ENCODE measurements at places on chromosomes 12 and 14.

- no peak for DNase-seq
Observed at GRCh38 chr12:70571705-70572268, 65.4 kb downstream of the PTPRB start.

- DNase-seq: no peak
Observed at GRCh38 chr14:76051717-76052465, 66.3 kb downstream of the IFT43 start.

- no peak for DNase-seq
Observed at GRCh38 chr14:69042787-69043444, 63.8 kb upstream of the ACTN1 start.

GRCh38 chr12:61367281-61367785, 892.9 kb upstream of the USP15 start:
- no peak for DNase-seq

DNA sequence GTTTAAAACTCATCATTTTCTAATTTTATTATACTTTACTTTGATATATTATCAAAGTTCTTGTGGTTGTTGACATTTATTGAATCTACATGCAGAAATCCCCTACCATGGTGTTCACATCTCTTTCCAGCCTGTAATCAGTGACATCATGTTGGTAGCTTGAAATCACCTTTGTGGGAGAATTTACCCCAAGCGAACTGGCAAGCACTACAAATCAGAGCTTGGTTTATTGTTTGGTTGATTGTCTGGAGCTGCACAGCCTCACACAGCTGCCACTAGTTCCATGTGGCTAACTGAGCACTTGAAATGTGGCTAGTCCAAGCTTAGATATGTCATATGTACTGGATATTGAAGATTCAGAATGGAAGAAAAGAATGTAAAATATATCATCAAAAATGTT, 15.4 kb upstream of the KRT5 start:
- no peak for DNase-seq

GRCh38 chr14:71911669-71912068, 20.6 kb upstream of the RGS6 start:
- DNase-seq: no peak

- DNase-seq: no peak
Observed at GRCh38 chr12:68641138-68641537, 30.4 kb downstream of the RAP1B start.

GRCh38 chr14:23209651-23210423, 26.4 kb upstream of the SLC7A8 start:
- no peak for DNase-seq

DNA sequence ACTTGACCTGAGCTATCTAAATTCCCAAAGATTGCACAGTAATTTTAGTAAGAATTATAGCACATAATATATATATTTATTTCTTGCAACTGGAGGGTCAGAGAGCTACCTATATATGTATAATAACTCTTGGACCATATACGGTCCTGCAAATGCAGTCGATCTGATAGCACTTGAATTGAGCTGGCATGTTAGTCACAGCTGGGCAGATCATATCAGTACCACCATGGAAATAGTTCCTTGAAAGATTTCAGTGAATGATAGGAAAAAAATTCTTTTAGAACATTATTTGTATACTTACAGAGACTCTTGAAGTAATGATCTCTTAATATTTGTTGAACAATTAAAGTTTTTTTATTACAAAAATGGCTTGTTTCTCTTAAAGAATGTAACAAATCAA, 94.5 kb upstream of the MON2 start:
- DNase-seq: no peak

GRCh38 chr14:35470755-35471154, 63.2 kb upstream of the INSM2 start:
- no peak for DNase-seq

DNA sequence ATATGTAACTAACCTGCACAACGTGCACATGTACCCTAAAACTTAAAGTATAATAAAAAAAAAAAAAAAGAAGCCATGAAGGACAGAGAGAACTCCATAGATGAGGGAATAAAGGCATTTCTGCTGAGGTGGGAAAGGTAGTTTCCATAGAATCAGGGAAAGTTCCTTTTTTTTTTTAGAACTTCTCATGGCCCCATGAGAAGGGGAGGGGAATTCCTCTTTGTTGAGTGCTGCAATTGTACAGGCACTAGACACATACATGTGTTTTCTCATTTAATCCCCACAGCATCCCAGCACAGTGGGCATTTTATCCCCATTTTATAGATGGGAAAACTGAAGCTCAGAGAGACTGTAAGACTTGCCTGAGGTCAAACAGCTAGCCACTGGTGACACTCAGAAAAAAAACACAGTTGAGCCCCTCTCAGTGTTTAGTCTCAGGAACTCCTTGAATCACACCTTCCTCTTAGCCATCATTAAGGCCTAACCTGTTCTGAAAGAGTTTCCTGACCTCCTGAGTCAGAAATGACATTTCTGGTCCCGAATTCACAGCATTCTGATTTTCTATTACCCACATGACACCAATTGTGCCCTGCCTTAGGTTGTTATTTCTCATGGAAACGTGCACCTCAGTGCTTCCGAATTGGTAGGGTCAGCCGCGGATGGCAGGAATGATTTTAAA, 189.3 kb upstream of the G2E3 start:
- DNase-seq: no peak

DNA sequence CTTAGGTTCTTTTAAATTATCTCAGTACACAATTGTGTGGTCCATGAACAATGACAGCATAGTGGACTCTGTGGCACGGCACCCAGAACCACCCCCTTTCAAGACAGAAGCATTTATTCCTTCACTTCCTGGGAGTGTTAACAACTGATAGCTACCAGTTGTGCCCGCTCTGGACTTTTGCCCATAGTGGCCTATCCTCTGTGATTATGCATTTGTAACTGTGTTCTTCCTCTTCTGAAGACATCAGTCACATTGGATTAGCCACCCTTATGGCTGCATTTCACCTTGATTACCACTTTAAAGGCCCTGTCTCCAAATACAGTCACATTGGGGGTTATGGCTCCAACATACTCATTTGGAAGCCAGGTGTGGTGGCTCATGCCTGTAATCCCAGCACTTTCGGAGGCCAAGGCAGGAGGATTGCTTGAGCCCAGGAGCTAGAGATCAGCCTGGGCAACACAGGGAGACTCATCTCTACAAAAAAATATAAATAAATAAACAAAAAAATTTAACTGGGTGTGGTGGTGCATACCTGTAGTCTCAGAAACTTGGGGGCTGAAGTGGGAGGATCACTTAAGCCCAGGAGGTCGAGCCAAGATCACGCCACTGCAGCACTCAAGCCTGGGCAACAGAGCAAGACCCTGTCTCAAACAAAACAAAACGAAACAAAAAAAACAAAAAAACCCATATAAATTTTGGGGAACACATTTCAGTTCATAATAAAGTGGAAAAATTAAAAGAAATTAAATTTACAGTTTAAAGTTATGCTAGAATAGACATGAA, 27.6 kb upstream of the PHC1 start:
- DNase-seq: no peak

GRCh38 chr12:123532808-123533649, 490 bp downstream of the RILPL1 start:
- no peak for DNase-seq

DNA sequence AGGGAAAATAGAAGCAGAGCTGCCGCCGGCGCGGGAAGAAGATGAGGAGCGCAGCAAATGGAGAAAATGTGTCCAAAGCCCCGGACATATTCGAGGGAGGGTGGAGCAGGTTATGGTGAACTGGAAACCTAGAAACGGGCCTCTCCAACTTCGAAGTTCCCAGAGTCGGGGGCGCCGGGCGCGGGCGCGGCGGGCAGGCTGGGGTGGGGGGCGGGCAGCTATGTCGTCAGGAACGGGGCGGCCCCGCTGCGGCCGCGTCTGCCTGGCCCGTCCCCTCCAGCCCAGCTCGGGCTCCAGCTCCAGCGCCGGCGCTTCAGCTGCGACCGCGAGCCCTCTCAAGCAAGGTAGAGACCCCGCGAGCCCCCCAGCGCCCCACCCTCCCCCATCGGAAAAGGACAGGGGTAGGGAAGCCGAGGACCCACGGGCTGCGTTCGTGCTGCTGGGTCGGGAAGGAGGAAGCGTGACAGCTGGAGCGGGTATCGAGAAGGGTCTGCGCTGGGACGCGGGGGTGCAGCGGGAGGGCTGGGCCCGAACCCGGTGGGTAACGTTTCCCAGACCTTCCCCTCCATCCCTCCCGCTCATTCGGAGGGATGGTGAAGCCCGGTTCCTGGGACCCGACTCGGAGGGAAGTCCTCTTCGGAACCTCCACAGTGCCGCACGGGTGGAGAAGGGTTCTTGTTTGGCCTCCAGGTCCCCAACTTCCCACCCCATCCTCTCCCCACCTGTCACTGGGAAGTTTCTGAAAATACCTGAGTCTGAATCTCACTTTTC, 1.0 kb downstream of the DGKA start:
- DNase-seq: no peak

GRCh38 chr14:42229976-42230375, 623.3 kb downstream of the LRFN5 start:
- no peak for DNase-seq

DNA sequence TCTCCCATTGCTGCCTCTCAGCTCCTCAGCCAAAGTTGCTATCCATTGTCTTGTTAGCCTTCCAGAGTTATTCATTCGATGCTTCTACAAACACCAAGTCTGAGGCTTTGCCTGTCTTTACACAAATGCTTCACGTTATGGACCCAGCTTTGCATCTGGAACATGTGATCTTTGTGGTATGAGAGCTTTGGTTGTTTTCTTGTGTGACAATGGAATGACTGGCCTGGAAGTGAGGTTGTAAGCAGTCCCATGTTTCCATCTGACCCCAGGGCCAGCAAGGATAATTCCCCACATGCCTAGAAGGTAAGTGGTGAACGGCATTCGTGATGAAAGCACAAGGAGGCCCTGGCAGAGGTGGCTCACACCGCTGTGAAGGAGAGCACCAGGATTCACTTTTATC, 866.7 kb upstream of the TMEM132C start:
- DNase-seq: no peak

- no peak for DNase-seq
Observed at GRCh38 chr12:119631930-119632678, 35.8 kb upstream of the PRKAB1 start.
